ENCODE measurements at places on chromosomes 6 and 20.
A peak's percentile ranks its signal among the peaks of the same experiment; 100 is the strongest.

DNA sequence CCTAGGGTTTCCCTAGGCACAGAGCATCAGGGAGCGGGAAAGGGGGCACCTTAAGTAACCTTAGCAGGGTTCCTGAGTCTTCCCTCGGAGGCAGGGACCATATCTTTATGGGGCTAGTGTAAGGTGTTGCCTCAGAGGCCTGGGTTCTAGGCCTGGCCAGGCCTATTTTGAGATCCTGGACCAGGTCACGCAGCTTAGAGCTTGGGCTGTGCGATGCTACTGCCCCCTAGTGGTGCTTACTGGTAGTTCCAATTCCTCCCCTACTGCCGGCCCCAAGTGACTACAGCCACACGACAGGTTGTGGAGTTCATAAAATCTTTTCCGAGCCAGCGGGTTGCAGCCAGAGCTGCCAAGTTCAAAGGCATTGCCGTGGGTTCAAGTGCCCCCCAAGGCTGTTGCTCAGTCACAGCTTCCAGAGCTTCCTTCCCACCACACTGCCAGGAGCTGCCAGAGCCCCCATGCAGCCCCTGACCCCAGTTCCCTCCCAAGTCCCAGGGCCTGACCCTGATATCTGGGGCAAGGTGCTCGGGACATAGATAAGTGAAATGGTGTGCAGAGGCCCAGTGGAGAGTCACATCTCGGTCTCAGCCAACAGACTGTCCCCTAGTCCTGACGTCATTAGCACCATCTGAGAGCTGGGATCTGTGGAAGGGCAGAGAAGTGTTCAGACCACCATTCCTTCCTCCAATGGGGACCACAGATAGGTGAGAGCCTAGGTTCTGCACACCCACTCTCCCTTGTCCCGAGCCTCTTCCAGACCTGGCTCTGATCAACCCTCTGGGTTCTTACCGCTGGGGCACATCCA is 3.3 kb downstream of the LRRC73 start:
- DNase-seq: peak; percentile 88

GRCh38 chr6:42383421-42384205 is 68.1 kb downstream of the TRERF1 start:
- DNase-seq: no peak

GRCh38 chr6:164990901-164991300 is 318.5 kb downstream of the C6orf118 start:
- DNase-seq: no peak

GRCh38 chr6:26249707-26249956 is 115.4 kb upstream of the BTN3A2 start:
- DNase-seq: peak; percentile 52

- DNase-seq: no peak
These were observed 19.7 kb downstream of the FAM217A start for GRCh38 chr6:4059115-4059777.

GRCh38 chr6:6411115-6411514 is 90.7 kb upstream of the F13A1 start:
- DNase-seq: no peak

GRCh38 chr6:41524634-41525011 is 21.6 kb upstream of the FOXP4 start:
- DNase-seq: no peak

GRCh38 chr20:4134355-4134834 is 119.0 kb upstream of the RNF24 start:
- DNase-seq: no peak

- DNase-seq: no peak
These were observed 36.0 kb downstream of the ATXN1 start for GRCh38 chr6:16725145-16725864.

DNA sequence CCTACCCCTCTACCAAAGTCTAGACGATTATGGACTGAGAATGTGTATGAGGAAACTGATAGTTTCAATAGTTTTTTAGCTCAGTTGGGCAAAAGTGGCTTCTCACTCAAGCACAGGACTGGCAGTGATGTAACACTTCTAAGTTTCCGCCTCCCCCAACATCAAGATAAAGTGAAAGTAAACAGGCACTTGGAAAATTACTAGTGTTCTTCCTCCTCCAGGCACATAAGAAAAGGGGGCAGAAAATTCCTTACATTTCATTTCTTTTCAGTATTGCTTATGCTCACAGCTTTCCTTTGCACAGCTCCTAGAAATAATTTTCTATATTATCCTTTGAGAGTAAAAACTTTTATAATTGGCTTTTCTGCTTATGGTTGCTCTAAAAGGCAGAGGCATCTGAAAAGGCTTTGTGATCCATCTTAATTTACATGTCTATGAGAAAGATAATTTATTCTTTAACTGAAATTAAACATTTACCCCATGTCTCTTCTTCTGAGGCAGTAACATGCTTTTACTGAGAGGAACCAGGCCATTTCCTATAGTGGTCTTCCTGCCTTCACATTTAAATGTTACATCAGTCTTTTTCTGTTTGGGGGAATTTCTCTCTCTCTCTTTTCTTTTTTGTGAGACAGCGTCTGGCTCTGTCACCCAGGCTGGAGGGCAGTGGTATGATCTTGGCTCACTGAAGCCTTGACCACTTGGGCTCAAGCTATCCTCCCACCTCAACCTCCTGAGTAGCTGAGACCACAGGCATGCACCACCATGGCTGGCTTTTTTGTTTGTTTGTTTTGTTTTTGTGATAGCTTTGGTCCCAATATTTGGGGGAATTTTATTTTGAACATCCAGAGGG is 65.0 kb upstream of the EEF1A1 start:
- DNase-seq: peak; percentile 80

GRCh38 chr20:33663161-33664084 is 1.3 kb downstream of the C20orf144 start:
- DNase-seq: peak; percentile 73

DNA sequence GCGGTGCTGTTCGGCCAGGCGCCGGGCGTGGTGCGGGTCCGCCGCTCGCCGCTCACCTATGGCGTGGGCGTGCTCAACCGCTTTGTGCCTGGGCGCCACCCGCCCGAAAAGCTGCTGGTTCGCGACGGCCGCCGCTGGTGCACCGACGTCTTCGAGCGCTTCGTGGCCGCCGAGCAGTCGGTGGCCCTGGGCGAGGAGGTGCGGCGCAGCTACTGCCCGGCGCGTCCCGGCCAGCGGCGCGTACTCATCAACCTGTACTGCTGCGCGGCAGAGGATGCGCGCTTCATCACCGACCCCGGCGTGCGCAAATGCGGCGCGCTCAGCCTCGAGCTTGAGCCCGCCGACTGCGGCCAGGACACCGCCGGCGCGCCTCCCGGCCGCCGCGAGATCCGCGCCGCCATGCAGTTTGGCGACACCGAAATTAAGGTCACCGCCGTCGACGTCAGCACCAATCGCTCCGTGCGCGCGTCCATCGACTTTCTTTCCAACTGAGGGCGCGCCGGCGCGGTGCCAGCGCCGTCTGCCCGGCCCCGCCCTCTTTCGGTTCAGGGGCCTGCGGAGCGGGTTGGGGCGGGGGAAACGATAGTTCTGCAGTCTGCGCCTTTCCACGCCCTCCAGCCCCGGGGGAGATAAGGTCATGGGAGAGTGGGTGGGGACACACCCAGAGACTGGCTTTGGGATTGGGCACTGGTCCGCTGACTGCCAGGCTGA is 15.7 kb downstream of the ADISSP start:
- DNase-seq: peak; percentile 92

- DNase-seq: no peak
These were observed 215.3 kb upstream of the RNF24 start for GRCh38 chr20:4230651-4231050.

All from NCI-H510A treated with DMSO at 0.1 percent for 48 hours (cell line).